ENCODE measurements at places on chromosomes 3 and 15.

GRCh38 chr3:121988146-121988545 lies 33.9 kb downstream of the ILDR1 start:
- peak; percentile 17 for DNase-seq

GRCh38 chr3:119401503-119402440 lies 61.6 kb downstream of the TMEM39A start:
- DNase-seq: no peak

DNA sequence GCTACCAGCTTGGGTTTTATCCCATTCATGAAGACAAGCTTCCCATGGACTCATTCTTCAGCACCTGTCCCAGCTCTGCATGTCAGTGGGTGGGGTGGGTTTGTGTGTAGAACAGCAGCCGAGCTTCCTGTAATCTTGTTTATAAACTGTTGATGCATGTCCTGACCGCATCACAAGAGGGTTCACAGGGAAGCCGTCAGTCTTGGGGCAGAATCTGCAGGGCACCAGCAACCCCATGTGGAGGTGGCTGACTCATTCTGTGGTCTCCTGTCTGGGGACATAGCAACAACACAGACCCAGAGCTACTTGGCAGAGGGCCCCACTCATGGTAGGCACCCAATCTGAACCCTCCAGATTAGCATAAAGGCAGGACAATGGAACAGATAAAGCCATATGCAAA lies 35.6 kb downstream of the DAPK2 start:
- peak; percentile 99 for DNase-seq

GRCh38 chr3:61580982-61581643 lies 19.7 kb downstream of the PTPRG start:
- no peak for DNase-seq

DNA sequence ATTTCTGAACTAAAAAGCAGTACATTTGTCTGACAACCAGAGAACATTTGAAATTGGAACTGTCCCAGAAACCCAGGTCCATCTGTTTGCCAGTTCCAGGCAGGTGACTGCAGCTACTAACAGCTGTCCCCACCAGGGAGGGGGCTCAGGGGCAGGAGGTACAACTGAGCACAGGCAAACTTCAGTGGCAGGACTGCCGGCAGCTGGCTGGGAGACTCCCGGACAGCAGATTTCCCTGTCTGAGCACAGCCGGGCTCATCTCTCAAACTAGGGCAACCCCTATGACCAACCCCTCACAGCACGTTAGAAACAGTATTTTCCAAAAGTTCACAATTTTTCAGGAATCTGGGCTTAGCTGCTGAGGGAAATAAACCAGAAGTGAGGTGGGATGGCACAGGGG lies 88.8 kb downstream of the MEGF11 start:
- no peak for DNase-seq

GRCh38 chr3:149448331-149448831 lies 26.1 kb upstream of the TM4SF4 start:
- peak; percentile 79 for DNase-seq

DNA sequence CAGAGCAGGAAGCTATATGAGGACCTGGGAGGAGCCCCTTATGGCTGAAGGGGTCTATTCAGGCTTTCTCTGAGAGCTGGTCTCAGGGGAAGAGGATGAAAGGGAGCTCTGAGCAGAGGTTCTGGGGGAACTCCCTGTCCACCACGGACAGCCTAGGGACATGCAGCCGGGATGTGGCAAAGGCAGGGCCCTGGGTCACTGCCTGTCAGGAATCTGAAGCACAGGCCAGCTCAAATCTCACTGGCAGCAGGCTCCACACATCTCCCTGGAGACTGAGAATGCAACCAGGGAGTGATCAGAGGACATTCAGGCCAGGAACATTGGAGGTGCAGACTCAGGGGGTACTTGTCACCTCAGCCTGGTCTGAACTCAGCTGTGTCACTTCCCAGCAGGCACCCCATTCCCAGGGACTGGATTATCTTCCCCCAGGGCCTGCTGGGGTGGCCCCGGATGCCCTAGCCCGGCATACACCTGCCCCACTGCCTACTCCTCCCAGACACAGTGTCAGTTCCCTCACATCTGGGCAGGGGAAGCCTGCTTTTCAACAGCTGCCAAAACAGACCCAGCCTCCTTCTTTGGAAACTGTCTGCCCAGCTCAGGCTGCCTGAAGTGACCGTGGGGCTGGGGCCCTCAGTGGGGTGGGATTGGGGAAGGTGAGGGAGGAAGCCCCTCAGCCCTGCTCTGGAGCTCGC lies 18.3 kb upstream of the SEMA3F start:
- no peak for DNase-seq

- DNase-seq: no peak
Observed at GRCh38 chr15:81349271-81349670, 24.7 kb downstream of the TMC3 start.

DNA sequence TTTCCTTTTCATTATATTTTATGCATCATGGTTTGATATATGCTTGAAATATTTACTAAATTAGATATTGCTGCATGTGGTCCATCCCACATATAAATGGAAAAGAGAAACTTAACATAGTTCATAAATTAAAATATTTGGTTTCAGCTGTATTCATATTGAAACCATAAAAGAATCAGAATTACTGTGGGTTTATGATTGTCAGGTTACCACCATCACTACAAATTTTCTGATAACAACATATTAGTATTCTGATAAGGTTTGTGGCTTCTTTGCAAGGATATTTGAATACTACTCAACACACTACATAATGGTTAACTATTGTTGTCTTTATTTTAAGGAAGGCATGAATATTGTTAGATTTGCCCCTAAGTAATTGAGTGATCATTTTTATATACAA lies 235.5 kb downstream of the UBE2E2 start:
- DNase-seq: no peak

DNA sequence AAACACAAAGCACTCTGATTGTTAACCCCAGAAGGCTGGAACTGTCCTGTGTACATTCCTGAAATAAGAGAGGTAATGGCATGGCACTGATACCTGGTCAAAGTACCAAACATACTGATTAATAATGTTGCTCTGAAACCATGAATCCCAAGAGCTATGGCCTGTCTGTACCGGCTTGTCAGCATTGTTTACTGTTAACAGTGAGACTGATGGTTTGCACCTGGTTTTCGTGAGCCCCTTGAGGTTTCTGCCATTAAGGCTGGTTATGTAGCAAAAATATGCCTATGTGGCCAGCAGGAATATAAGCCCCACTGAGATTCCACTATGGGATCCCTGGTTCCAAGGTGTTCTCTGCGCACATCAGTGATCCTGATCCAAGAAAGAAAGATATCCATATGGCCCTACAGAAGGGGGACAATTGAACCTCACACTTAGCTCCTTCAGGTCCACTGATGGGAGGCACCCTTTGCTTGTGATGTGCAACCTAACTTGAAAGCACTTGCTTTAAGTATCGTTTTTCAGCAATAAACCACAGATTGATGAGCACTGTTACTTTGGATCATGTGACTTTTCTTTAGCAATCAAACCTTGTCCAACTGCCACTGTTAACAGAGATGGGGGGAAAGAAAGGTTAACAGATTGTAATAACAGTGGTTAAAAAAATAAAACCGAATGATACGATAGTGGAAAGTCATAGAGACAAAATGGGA lies 65.2 kb downstream of the TBL1XR1 start:
- no peak for DNase-seq

All from LHCN-M2 (cell line).